Sigmoid colon (tissue), 7 donors: ENCODE measurements at places on chromosomes 7 and 10. TPM values are rescaled to one million over a fixed set of nuclear protein-coding genes. Genes with fewer than 3 reads are reported as not detected.

Gene SMO
- total RNA-seq: 18.6 TPM

Gene SAMD9L
- total RNA-seq: 13.6 TPM

Gene ITPRID1
- total RNA-seq: not detected

Gene SPDYE1
- not detected for total RNA-seq

Gene HMX3
- total RNA-seq: not detected
